GOT3 (cell line): ENCODE measurements at places on chromosomes 2 and 18.

- no peak for DNase-seq
Measured at GRCh38 chr2:46493241-46493970, 14.0 kb downstream of the TMEM247 start.

- DNase-seq = no peak
Measured at GRCh38 chr18:32200766-32201165, 10.9 kb downstream of the MEP1B start.

GRCh38 chr18:59988098-59988706, 88.4 kb downstream of the PMAIP1 start:
- DNase-seq = no peak

DNA sequence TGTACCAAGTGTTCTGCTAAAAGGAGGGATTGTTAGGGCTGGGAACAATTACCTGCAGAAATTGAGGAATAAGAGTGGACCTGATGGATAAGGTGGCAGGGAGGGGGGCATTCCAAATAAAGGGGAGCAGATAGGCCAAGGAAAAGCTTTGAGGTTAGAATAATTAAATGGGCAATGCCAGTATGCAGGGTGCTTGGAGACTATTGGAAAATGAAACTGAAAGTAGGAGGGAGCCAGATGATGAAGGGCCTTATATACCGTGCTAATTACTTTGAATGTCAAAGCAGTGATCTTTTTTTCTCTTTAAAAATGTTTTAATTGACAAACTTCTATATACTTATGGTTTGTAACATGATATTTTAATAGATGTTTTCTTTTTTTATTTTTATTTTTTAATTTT, 42.9 kb downstream of the MMADHC start:
- DNase-seq = no peak

GRCh38 chr2:72681016-72681995, 144.5 kb downstream of the EXOC6B start:
- DNase-seq = no peak

- DNase-seq = no peak
Measured at GRCh38 chr2:120632796-120633646, 102.6 kb upstream of the GLI2 start.

GRCh38 chr2:217220228-217221013, 360.6 kb upstream of the TNP1 start:
- no peak for DNase-seq

DNA sequence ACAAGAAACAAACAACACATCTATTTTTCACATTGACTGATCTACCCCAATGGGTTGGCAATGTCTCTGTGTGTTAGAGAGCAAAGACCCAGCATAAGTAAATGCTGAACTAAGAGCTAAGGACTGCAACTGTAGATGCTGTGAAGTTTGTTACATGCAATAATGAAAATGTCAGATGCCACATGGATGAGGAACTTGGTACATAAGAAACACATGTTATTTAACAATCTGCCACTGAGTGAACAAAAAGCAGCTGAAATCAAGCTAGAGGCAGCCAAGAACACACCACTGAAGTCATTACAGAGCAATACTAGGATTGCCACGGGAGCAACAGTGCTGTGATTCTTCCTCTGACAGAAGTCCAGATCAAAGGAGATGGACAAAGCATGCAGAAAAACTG, 389.4 kb downstream of the CDH2 start:
- DNase-seq = no peak

DNA sequence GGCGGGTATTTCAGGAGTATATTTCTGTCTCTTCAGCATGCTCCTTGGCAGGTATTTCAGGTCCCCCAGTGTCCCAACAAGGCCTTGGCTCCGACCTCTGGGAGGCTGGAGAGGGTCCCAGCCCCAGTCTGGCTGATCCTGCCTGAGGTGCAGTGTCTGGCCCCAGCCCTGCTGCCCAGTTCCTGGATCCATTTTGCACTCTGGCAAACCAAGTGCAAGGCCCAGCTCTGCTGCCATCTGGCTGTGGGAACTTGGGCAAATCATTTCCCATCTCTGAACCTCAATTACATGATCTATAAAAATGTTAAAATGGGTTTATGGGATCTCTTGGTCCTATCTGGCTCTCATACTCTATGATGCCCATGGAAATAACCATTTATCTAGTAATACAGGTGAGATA, 63.6 kb downstream of the ZBTB7C start:
- DNase-seq = no peak

DNA sequence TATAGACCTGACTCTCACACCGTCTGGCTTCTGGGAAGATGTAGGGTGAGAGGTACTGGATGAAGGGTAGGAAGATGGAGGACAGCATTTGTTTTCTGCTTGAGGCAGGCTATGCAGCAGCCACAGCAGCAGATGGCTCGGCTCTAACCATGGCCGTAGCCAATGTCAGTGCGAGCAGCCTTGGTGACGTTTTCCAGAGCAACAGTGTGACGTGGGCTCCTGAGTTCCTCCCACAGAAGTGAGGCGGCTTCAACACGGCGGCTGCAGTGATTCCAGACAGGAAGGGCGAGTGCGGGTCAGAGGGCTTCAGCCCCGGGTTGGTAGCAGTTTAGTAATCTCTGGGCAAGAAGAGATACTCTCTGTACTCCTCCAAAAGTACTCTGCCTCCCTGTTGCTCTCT, 133.0 kb upstream of the MYT1L start:
- no peak for DNase-seq

- DNase-seq = no peak
Measured at GRCh38 chr2:238884812-238885408, 37.0 kb downstream of the TWIST2 start.

GRCh38 chr2:215839309-215839708, 174.0 kb downstream of the MREG start:
- no peak for DNase-seq

- DNase-seq = no peak
Measured at GRCh38 chr2:166917415-166917814, 29.1 kb downstream of the XIRP2 start.

GRCh38 chr18:37341473-37342086, 224.0 kb downstream of the CELF4 start:
- DNase-seq = no peak

GRCh38 chr2:65351234-65351947, 81.0 kb downstream of the SPRED2 start:
- DNase-seq = no peak

- no peak for DNase-seq
Measured at GRCh38 chr2:201978986-201979385, 54.7 kb upstream of the FZD7 start.

DNA sequence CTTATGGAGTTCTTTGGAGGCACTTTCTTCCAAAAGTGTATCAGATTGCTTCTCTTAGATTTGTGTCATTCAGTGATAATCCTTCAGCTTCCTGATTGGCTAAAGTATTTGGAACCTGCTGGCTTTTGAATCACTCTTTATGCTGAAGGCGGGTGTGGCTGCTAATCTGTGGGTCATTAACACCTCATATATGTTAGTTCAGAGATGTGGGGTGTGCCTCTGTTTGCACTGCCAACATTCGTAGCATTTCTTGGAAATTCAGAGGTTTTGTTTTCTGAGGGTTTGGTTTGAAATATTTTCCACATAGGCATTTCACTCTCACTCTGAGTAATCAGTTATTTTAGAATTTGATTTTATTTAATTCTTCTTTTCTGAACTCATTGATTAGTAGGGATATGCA, 1604.4 kb upstream of the ACVR2A start:
- no peak for DNase-seq

DNA sequence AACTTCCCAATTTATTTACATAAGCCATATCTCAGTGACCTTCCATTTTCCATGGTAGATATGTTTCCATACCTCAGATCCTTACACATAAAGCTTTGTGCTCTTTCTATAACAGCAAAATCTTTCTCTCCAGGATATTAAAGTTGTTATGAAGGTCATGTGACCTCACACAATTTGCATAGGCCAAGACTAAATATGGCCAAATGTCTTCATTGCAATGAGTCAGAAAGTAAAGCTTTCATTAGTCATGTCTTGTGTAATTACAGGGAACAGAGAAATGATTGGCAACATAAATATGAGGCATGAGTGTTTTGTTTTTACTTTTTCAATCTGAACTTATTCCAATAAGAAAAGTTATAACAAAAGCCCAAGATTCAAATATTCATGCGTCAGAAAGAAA, 243.5 kb downstream of the ASXL3 start:
- no peak for DNase-seq
